Transverse colon (tissue), 4 donors: ENCODE measurements at places on chromosomes 16 and 17.

DNA sequence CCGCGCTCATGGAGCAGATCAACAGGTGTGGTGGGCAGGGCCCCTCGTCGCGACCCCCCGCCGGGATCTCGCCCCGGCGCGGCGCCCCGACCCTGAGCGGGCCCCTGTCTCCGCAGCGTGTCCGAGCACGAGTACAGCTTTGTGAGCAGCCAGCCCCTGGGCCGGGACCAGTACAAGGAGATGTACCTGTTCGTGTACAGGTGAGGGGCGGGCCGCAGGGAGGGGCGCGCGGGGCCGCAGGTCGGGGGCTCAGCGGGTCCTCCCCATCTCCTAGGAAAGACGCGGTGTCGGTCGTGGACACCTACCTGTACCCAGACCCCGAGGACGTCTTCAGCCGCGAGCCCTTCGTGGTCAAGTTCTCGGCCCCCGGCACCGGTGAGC lies 848 bp downstream of the DNASE1L2 start:
- DNase-seq: no peak

- DNase-seq: peak; percentile 83
These were observed 310.6 kb downstream of the SEC14L1 start for GRCh38 chr17:77451245-77451893.

GRCh38 chr16:27795992-27796614 lies 246.2 kb downstream of the KATNIP start:
- DNase-seq: peak; percentile 27

GRCh38 chr16:19132255-19132654 lies 18.5 kb downstream of the ITPRIPL2 start:
- no peak for DNase-seq

DNA sequence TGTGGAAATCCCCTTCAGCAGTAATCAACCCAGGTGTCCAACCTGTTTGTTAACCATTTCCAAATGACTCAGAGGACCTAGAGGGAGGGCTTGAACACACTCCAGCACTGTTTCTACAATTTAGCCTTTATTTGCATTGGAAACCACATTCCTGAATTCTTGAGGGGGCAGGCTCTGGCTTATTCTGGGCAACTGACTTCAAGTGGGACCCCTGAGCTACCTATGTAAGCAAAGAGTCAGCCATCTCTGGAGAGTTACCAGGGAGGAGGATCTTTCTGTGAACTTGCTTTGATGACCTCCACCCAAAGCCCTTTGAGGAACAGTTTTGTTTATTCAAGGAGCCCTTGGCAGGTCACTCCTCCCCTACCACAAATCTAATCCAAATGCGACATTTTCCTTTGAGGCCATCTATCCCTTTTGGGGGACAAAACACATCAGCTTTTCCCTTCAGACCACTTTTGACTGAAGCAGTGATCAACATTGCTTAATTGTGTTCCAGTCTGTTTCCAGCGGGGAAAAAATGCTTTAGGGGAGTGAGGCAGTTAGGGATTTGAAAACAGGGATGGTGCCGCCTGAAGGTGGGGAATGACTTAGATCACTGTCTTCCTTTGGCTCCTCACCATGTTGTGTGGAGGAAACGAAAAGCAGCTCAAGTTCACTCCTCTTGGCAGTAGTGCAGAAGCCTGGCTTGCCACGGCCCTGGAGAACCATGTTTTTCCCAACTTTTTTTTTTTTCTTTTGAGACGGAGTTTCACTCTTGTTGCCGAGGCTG lies 46.2 kb downstream of the TUBD1 start:
- peak; percentile 51 for DNase-seq

DNA sequence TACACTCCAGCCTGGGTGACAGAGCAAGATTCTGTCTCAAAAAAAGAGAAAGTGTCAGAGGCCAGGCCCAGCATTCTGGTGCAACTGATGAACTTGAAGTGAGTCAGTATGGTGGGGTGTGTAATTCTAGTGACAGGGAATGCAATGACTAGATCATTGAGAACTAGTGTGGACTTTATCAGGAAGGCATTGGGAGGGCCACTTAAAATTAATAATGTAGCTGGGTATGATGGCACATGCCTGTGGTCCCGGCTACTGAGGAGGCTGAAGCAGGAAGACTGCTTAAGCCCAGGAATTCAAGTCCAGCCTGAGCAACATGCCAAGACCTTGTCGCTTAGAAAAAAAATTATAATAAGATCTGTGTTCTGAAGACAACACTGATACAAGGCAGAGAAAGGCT lies 90.8 kb downstream of the STX8 start:
- DNase-seq: no peak
